ENCODE measurements at places on chromosomes 12 and 14.

DNA sequence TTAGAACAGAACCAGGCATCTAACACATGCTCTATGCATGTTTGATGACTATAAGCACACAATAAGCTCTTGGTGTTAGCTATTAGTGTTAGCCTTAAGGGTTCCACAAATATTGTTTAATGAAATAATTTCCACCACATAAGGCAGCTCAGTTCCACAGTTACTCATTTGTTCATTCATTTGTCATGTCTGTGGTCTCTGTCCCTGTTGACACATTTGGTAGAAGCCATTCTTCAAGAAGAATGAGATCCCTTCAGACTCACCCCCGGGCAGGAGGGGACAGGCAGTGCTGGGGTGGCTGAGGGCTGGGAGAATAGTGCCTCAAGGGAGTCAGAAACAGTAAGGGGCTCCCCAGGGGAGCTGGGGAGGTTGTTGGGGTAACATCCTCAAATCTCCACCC is 3.7 kb upstream of the FAIM2 start:
- DNase-seq: no peak

DNA sequence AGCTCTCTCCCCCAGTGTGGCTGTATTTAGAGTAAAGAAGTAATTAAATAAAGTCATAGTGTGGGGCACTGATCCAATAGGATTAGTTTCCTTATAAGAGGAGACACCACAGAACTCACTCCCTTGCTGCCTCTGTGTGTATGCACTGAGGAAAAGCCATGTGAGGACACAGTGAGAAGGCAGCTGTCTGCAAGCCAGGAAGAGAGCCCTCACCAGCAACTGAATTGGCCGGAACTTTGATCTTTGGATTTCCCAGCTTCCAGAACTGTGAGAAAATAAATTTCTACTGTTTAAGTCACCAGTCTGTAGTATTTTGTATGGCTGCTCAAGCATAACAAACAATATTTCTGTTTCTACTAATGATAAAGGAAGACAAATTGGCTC is 368.7 kb upstream of the PRICKLE1 start:
- DNase-seq: no peak

DNA sequence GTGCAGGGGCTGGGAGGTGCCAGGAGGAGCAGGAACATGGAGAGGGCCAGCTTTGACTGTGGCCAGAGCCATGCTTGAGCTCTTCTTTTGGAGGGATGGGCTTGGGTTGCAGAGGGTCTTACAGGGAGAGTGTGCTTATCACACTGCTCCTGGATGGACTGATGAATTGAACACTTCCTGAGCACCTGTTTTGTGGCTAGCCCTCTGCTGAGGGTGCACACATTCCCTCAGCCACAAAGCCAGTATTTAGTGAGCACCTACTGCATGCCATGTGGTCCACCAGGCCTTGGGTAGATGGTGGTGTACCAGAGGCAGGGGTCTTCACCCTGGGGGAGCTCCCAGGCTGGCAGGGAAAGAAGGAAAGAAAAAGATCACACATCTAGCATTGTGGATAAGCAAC is 118.9 kb downstream of the SLC25A47 start:
- DNase-seq: no peak

- no peak for DNase-seq
These were observed 110.0 kb upstream of the RESF1 start for GRCh38 chr12:31849090-31849687.

Measured in transverse colon (tissue), 4 donors.